Activated naive CD4-positive, alpha-beta T cell treated with anti-CD3 and anti-CD28 coated beads for 36 hours (primary cell): ENCODE measurements at places on chromosomes 4 and X.

DNA sequence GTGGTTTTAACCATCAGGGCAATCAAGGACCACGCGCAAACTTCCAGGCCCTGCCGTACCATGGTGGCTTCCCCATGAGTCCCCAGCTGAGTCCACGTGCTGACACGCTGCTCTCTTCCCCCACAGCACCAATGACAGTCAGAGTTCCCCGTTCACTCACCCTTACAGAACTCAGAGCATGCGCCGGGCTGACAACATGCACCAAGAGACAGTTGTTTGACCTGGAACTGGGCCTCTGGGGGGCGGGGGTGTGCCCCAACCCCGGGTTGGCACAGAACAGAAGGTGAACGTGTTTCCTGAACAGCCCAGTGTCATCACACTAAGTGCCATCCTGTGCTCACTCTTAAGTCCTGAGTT lies 29.4 kb downstream of the IRF2 start:
- DNase-seq: peak; percentile 59

GRCh38 chrX:84340968-84341367 lies 153.0 kb upstream of the RPS6KA6 start:
- no peak for DNase-seq

- no peak for DNase-seq
Observed at GRCh38 chr4:76984127-76984526, 34.6 kb downstream of the SEPTIN11 start.

DNA sequence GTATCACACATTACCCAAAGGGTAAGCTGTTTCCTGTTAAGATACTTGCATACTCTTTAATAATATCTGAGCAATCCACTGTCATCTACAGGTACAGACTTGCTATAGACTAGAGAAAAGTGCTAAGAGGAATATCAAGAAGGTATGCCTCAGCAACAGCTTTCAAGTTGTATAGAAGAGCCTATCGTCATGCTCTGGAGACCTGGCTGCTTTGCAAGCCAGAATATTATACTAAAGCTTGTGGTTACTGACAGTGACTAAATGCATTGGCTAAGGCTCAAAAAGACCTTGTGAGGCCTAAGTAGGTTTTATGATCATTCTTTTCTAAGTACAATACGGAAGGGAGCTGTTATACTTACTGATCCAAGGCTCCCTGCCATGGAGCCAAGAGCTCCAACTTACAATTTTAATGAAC lies 11.3 kb downstream of the LAMP2 start:
- peak; percentile 9 for DNase-seq

GRCh38 chrX:136531951-136532350 lies at the start of gene VGLL1:
TSS of gene VGLL1 (plus strand) at chrX:136532215. CDS start at chrX:136536021, 3,806 bp downstream.
- DNase-seq: no peak

- DNase-seq: no peak
Observed at GRCh38 chrX:32501606-32502005, 709.7 kb downstream of the DMD start.

DNA sequence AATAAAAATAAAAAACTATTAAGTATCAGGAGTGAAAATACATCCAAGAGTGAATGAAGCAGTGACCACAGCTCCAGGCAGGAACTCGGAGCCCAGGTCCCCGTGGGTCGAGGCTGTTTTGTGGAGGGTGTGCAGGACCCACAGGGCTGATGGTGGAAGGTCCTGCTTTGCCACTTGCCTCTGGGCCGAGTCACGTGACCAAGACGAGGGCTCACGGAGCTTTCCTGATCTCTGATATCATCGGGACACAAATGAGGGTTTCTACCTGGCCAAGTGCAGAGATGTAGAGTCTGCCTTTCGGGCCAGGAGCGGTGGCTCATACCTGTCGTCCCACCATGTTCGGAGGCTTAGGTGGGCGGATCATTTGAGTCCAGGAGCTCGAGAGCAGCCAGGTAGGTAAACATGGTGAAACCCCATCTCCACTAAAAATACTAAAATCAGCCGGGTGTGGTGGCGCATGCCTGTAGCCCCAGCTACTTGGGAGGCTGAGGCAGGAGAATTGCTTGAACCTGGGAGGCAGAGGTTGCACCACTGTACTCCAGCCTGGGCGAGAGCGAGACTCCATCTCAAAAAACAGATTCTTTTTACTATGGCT lies 7.2 kb downstream of the SLC25A6 start:
- DNase-seq: no peak

- no peak for DNase-seq
Observed at GRCh38 chr4:128776794-128777216, 32.7 kb upstream of the JADE1 start.

GRCh38 chrX:136039968-136040367 lies 54.7 kb downstream of the SLC9A6 start:
- no peak for DNase-seq

- DNase-seq: no peak
Observed at GRCh38 chr4:81404294-81404693, 67.4 kb downstream of the RASGEF1B start.

DNA sequence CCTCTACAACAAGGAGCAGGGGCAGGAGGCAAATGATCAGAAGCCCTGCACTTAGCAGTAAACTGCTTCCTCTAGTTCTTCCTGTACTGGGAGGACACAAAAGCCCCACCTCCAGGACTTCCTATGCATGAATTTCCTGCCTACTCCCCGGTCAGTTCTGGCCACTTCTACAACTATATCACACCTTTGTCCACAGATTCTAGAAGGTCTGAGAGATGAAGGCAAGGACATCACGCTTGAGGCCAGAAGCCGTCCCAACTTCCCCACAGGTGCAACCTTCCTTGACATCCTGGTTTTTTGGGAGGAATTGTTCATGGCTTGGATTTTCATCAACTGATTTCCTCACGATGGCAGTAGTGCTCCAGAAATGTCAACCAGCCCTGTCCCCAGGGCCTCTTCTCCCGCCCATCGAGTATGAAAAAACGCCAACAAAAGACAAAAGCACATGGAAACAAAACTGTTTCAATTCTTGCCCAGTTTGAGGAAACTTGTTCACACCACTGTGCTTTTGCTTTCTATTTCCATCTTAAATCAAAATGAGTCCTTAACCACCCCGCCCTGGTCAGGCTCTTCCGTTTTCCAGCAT lies 206.5 kb upstream of the STK26 start:
- peak; percentile 83 for DNase-seq
